ENCODE measurements at places on chromosomes 2 and 18.
A peak's percentile ranks its signal among the peaks of the same experiment; 100 is the strongest.

DNA sequence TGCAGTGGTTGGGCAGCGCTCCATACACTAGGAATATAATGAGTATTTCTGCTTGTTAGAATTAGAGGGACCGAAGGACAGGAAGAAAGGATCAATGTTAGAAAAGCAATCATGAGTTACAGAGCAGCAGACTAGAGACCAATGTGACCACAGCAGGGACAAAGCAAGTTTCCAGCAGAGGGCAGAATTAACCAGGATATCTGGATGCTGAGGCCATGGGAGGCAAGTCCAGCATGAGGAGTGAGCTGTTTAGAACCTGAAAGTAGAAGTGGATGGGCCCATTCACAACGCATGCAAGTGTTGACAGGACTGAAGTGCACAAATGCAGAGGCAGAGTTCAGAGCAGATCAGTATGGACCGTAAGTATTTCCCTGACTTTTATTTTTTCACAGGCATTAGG lies 910.4 kb upstream of the GYPC start:
- no peak for DNase-seq

DNA sequence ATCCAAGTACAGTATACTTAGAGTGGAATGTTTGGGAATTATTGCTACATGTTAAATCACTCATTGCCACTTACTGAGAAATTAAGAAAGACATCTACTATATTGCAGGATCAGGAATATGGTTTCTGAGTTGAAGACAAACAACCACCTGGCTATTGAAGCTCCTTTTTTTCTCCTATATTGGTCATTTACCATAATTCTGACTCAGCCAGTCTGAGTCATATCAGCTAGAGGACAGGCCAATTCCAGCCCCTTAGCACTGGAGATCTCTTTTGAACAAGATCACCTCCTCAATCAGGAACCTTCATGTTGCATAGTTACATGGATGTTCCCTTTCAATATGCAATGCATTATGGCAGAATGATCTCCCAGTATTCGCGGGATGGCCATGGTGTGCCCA lies 42.7 kb upstream of the CDH19 start:
- DNase-seq, result no peak

DNA sequence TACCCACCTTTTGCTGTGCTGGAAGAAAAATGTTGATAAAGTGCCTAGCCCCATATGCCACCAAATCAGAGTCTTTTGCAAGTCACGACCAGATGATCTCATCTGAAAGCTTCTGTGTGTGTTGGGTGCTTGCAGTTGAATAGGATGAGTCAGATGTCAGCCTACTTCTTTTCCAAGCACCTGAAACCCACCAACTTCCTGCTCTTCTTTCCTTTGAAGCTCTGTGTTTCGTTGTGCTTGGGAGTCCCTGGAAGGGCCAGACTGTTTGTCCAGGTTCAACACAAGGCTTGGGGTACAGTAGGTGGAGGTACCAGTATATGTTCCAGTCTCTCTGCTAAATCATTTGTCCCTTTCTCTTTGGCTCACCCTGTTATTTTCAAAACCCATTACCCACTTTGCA lies 36.8 kb upstream of the LCLAT1 start:
- peak; percentile 40 for DNase-seq

- DNase-seq, result no peak
Measured at GRCh38 chr2:602571-603359, 74.4 kb downstream of the TMEM18 start.

DNA sequence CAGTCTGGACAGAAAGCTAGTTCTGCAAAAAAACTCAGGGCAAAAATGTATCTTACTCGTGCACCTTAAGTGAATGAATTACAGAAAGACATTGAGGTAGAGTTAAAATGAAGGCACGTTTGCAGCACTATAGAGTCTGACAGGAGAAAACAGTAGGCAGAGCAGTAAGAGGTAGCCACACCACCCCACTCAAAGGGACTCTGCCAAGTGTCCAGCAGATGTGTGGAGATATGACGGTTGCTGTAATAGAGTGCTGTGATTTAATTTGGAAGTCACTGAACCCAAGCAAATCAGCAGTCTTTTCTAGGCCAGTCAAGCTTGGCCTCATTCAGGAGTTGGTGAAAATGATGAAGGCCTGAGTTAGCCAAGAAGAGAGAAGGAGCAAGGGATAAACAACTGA lies 464.4 kb downstream of the PTPRM start:
- DNase-seq, result no peak

- no peak for DNase-seq
Measured at GRCh38 chr18:11024928-11025669, 124.3 kb downstream of the PIEZO2 start.

DNA sequence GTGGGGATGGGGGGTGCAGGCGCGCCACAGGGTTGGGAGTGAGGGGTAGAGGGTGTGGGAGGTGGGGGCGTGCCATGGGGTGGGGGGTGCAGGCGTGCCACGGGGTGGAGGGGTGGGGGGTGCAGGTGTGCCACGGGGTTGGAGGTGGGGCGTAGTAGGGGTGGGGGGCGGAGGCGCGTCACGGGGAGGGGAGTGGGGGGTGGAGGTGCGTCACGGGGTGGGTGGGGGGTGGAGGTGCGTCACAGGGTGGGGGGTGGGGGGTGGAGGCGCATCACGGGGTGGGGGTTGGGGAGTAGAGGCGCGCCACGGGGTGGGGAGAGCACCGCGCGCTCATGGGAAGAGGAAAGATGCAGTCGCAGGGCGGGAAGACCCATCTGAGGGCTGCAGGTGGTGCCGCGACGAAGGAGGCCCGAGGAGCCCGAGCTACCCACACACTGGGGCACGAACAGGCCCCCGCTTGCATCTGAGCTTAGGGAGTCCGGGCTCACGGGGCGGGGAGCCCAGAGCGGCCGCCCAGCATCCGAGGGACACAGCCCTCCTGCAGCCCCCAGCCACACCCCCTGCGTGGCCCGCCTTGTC lies 37.5 kb downstream of the SNED1 start:
- no peak for DNase-seq

DNA sequence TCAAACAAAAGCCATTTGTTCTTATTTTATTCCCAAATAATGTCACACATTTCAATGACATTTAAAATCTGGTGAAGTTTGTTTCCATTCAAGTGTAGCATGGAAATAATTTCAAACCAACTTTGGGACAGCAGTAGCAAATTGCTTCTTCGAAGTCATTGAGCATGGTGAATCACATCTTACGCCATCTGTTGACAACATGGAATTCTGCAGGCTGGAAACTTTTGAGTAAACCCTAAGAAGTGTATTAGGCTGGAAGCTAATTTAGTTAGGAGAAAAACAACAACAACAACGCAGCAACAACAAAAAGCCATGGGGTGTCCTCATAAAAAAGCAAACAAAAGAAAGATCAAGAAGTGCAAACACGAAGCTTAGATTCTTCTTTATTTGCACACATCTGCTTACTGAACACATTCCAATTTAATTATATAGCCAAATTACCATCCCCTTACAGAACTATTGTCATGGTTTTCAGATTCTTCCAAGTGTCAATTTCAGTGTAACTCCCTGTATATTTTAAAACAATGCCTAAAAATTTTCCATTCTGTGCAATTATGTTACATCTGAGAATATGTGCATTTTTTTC lies 659.0 kb upstream of the CDH7 start:
- no peak for DNase-seq

GRCh38 chr18:68462766-68463165 lies 252.1 kb downstream of the TMX3 start:
- no peak for DNase-seq

GRCh38 chr2:1590596-1591460 lies 153.5 kb downstream of the PXDN start:
- no peak for DNase-seq

GRCh38 chr2:2681711-2682251 lies 350.7 kb upstream of the MYT1L start:
- DNase-seq, result no peak

GRCh38 chr2:8680822-8681760 lies 765 bp upstream of the ID2 start:
- peak; percentile 69 for DNase-seq

DNA sequence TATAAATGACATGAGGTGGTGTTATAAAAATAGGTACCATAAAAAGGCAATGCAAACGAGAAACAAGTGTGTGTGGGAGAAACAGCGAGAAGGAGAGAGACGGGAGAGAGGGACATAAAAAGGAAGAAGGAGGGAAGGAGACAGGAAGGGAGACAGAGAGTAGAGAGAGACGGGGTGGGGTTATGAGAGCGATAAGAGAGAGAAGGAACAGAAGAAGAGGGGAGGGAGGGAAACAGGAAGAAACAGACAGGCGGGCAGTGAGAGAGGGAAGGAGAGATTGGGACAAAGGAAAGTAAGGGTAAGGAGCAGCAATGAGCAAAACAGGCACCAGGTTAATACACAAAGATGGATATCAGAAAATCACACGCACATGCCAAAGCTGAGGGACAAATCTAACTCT lies 83.7 kb downstream of the TGFA start:
- DNase-seq, result no peak

GRCh38 chr18:63702660-63703059 lies at the start of gene SERPINB11:
SERPINB11 (plus strand) TSS chr18:63702960; CDS start chr18:63710194, 7,234 bp downstream.
- no peak for DNase-seq

DNA sequence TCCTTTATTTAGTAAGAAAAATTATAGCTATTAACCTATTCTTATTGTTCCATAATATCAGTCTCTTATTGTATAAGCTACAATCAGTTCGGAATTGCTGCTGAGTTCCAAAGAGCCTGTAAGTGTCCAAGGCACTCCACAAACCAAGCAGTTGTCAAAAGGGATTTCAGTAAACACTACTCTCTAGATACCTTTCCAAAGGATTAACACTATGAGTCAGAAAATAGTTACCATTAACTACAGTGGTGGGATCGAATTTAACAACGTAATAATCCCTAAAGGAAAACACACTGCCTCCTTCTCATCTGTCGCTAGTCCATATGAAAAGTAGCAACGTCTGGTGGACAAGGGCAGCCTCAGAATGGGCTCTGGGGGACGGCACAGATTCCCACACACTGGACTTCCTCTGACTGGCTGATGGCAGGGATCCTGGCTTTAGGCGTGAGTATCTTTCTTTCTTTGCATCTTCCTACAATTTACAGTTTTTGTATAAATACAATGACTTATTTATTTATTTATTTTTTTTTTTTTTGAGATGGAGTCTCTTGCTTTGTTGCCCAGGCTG lies 8.8 kb downstream of the TGFBRAP1 start:
- DNase-seq, result no peak

DNA sequence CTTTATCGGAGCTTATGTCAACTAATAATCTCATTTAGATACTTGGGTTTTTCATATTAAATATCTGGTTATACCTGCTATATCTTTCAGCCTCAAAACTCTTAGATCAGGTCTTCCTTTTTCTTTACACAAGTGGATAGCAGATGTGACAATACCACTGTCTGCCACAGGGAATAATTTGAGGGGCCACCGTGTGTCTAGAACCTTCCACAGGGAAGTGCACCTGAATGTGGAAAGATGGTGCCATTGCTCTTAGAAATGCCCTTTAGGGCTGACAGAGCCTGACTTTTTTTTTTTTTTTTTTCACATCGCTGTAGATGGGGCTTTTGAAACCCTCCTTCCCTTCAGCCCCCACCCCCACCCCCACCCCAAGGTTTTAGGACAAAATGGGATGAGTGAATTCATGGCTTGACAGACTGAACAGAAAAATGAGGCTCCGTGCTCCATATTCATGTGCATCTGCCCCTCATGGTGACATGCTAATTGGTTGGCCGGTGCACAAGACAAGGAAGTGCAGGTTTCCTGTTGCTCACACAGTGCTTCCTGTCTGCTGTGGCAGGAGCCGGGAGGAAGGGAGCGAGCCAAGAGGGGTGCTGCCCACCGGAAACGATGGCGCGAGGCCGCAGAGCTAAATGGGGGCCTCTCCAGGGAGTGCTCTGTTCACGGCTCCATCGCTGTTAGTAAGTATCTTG lies 246.0 kb downstream of the LDLRAD4 start:
- peak; percentile 87 for DNase-seq

GRCh38 chr2:177268187-177268871 lies 3.8 kb upstream of the NFE2L2 start:
- DNase-seq, result no peak

DNA sequence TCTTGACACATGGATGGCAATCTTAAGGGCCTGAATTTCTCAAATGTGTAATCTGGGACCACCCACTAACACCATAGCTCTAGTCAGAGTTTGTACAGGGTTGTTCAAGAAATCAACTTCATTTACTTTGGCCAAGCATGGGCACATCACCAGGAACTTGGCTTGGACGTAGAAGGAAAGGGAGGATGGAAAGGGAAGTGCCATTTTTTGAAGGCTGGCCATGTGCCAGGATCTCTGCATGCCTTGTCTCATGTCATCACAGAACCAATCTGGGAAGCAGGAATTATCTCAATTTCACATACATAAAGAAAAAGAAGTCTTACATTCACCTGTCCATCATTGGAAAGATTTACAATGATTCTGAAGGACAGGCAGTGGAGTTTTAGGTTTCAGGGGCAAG lies 128.1 kb downstream of the ANTXR1 start:
- DNase-seq, result no peak

DNA sequence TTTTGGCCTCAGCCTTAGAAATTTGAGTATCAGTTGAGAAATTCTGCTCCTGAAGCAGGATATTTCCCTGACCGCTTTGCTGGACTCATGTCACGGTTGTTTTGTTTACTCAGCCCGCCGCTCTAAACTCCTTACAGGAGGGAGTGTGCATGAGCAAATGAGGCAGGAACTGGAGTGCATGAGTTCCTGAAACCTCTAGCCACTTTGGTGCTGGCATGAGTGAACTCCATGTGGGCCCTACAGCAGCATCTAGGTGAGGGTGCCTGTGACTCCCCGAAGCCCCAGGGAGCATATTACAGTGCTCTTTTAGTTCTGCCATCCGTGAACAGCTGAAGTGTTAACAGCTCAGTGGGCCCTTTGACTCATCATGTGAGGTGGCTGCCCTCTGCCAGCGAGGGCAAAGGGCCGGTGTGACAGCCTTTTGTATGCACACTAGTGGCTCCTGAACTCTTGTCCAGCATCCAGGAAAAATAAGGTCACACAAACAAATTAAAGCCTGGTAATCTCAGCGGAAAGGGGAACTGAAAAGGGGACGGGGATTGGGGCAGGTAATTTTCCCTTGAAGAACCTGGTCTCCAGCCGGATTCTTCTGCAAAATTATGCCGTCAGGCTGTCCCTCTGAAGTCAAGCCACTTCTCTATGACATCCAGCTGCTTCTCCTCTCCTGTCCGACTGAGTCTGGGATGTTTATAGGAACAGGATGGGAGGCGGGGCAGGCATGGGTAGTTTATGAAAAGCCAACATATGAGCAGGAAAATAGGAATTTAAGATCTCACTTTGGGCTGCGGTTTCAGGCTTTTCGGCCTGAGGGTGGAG lies 1668.7 kb downstream of the SUCLG1 start:
- no peak for DNase-seq

GRCh38 chr2:143615562-143615961 lies 486.3 kb downstream of the ARHGAP15 start:
- DNase-seq, result no peak

GRCh38 chr2:72108121-72108520 lies 39.5 kb downstream of the CYP26B1 start:
- DNase-seq, result no peak

DNA sequence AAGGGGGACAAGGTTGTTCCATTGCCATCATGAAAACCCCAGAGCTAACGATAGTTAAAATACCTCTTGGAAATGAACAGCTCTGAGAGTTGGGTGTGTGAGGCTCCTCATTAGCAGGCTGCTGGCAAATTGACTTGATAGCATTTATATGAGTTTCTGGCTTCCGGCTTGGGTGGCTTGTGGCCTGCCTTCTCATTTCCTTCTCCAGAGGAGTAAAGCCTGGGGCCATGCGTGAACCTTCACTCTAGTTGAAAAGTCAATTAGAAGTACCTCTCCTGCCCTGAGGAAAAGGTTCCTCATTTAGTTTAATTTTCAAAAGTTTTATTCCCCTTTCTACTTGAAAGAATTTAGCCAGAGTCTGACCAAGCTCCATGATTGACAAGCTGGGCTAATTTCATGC lies 67.1 kb downstream of the MGAT5 start:
- DNase-seq, result no peak
